ENCODE measurements at places on chromosomes 16 and 17.

DNA sequence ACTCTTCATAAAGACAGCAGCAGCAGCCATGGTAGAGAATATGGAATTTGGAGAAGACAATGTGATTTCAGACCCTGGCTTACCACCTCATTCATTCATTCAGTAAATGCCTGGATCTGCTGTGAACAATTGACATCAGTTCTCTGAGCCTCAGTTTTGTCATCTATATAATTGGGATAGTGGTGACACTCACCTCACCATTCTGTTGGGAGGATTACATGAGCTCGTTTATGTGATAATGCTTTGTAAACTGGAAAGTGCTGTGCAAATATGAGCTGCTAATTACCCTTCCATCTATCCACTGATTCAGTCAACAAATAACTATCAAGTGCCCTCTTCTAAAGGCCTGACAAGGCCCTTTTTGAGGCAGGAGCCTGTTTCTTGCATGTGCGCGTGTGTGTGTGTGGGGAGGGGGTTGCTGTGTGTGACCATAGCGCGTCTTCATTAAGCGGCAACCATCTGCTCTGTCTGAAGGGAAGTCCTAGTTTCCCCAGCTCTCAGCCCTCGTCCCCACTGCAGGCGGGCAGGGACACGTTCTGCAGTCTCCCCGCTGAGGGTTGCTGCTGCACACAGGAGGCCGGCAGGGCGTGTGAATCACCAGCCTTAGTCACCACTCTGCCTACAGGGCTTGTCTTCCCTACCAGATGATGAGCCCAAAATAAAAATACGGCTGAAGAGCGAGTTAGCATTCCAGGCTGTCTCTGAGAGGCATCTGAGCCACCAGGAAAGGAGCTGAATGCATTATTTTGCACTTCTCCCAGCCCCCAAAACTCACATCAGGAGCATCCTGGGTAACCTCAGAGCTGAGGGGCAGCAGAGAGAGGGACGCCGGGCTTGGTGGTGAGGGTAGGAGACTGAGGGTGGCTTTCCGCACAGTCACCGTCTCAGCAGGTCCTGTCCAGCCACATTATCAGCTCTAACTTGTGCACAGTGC lies 19.9 kb downstream of the ARL4D start:
- DNase-seq: no peak

DNA sequence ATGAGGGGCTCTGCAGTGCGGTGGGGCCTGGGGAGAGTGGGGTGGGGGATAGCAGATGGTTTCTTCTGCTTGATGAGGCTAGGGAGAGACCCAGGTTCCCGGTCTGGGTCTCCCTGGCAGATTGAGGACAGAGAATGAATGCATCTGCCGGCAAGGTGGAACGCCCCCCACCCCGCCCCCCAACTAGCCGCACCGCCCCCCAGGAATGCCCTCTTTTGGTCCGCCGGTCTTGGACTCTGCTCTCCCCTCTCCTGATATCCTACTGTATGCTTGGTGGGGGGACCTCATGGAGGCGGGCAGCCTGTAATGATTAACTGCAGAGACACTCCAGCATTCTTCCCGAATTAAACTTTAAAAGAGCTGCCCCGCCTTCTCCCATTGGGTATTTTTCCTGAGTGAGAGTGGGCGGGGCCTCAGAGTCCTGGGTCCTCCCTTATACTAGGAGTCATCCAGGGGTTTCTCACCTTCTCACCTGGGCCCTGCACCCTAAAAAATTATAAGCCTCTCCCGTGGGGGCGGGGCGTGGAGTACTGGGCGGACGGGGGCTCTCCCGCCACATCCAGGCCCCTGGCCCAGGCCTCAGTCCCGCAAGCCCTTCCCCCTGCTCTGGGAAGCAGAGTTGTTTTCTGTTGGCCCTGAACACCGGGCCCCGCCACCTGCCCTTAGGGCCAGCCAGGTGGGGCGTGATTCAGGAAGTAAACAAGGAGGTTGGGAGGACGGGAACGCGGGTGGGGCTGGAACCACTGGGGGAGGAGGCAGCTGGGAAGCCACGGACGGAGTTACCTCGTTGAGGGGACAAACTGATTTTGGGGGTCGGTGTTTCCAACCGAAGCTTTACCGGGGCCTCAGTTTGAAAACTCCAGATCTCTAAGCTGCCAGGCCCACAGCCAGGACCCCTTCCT lies 1.5 kb downstream of the GRB7 start:
- DNase-seq: no peak

DNA sequence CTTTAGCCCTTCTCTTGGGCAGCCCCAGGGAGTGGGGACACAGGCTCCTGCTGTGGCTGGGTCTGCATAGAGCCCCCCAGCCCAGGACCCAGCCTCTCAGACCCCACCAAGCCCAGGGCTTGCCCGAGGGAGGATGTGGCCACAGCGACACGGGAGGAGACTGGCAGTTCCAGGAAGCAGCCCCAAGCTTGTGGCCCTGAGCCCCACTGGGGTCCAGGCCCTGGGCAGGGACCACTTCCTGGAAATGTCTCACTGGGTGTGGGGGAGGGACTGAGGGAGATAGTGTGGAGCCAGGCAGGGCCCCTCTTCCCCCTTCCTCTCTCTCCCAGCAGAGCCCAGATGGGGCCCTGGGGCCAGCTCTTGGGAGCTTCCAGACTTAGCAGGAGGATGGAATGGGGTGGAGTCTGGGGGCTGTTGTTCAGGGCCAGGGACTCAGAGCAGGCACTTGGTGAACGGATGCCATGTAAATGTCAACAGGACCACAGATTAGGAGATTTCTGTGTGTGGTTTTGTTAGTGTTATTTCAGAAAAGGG lies 35.3 kb downstream of the ADGRG5 start:
- DNase-seq: no peak

DNA sequence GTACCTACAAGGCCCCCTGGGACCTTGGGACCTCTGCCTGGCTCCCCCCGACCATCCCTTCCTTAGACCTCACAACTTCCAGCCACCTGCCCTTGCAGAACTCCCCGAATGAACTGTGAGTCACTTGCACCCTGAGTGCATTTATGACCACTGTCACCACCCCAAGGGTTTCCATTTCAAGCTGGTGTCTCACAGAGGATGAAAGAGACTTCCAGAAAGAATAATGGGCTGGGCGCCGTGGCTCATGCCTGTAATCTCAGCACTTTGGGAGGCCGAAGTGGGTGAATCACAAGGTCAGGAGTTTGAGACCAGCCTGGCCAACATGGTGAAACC lies 124.5 kb upstream of the CIBAR2 start:
- no peak for DNase-seq

DNA sequence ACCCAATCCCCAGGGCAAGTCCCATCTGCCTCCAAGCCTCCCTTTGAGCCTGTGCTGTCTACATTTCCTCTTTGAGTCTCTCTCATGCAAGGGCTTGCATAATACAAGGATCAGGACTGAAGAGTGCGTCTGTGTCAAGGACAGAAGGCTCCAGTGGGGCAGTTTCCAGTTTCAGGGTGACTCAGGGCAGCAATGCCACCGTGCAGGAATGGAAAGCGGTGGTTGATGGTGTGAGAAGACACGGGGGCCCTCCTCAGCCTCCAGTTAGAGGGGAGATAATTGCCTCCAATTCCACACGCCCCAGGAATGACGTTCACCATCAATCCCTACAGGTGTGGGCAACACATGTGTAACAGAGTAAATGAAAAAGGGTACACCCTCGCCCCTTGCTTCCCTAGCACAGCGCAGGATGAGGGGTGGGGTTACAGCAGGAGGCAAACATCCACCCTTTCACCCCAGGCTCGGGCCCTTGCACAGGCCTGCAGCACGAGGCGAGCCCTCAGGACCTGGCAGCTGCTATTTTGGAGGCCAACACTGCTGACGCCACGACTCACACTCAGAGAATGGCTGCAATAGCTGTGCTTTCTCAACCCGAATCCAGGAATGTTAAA lies 24.8 kb upstream of the SLC25A19 start:
- no peak for DNase-seq

- DNase-seq: no peak
Observed at GRCh38 chr17:2435181-2435741, 34.4 kb upstream of the MNT start.

GRCh38 chr17:5893741-5894140 lies 176.4 kb upstream of the WSCD1 start:
- no peak for DNase-seq

- DNase-seq: no peak
Observed at GRCh38 chr17:36661047-36661666, 59.8 kb downstream of the MRM1 start.

DNA sequence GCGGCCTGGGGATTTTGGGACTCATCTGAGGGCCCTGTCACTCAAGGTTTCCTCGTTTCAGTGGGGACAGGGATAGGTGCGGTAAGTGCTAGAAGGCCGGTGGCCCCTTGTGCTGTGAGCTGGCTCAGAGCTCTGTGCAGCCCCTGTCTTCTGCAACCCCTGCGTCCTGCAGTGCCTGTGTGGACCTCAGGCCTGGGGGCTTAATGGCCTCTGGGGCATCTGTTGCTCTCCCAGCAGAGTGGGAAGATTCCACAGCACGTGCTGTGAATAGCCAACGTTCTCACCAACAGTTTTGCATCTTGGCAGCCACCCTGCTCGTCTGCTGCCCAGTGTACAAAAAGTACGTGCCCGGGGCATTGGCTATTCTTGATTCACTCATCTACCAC lies 4.9 kb downstream of the FOXC2 start:
- no peak for DNase-seq
